Fibroblast of villous mesenchyme (primary cell): ENCODE measurements at places on chromosomes 2 and 18. TPM values are rescaled to one million over a fixed set of nuclear protein-coding genes. Genes with fewer than 3 reads are reported as not detected.
A peak's percentile ranks its signal among the peaks of the same experiment; 100 is the strongest.

WDR35 gene
- 11.3 and 13.0 TPM in 2 replicates for total RNA-seq

MEP1B gene
- under 0.01 and 0.64 TPM in 2 replicates for total RNA-seq

FBLN7 gene
- 1.3 and 6.1 TPM in 2 replicates for total RNA-seq

HAAO gene
- total RNA-seq = 0.43 and 1.6 TPM in 2 replicates

TTC31 gene
- 8.6 and 14.8 TPM in 2 replicates for total RNA-seq

ZNF892 gene
- 4.2 and 5.6 TPM in 2 replicates for total RNA-seq

DNA sequence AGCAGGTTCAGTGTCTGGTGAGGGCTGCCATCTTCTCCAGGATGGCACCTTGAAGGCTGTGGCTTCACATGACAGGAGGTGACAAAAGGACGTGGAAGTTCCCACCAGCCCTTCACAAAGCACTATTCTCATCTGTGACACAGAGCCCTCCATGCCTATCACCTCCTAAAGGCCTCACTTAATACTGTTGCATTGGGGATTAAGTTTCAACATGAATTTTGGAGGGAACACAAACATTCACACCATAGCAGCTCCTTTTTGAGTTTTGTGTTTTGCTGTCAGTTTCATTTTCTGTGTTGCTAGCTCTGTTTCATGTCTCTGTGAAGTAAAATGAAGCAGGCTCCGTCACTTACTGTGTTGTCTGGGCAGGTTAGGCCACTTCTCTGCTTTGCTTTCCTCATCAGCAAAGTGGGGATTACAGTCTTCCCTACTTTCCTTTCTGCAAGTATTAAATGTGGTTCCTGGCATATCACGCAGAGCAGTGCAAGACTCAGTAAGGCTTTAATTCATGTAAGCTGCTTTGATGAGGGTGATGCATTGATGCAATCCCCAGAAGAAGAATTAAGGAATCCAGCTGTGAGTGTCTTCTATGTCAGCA, 31.6 kb downstream of the LIMS1 start:
- peak; percentile 69 for DNase-seq

DNA sequence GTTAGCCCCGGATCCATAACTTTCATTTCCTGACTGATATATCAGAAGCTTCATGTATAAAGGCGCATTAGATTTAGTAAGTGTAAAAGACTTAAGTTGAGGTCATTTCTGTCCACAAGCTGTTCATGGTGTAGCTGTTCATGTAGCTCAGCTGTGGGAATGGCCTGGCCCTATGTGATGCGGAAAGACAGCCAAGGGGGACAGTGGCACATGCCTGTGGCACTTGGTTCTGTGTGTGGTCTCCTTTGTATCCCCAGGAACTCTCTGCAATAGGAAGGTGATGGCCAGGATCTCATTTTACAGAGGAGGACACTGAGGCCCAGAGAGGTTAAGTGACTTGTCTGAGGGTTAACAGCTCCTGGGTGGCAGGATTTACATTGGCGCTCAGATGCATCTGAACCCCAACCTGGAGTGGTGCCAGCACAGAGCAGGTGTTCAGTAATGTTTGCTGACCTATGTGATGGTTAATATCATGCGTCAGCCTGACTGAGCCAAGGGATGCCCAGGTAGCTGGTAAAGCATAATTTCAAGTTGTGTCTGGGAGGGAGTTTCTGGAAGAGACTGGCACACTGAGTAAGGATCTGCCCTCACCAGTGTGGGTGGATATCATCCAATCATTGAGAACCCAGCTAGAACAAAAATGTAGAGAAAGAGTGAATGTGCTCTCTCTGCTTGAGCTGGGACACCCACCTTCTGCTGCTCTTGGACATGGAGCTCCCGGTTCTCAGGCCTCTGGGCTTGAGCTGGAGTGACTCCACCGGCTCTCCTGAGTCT, 25.4 kb downstream of the HPCAL1 start:
- no peak for DNase-seq

DNA sequence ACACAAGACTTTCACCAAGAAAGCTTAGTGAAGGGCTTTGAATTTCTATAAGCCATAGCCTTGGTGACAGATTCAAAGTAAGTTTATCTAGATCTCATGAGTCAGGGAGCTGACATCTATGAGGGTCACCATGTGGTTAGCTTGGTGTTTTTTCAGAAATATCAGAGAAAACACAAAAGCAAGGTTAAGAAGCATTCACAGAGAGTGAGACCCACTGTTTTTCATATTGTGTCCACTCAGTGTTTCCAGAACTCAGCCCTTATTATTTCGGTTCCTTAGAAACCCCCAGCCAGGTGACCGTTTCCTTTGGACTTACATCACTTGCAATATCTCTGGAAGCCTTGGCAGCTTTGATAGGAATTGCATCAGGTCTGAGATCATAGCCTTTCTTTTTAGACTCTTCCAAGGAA, 76.6 kb downstream of the NEB start:
- no peak for DNase-seq

DNA sequence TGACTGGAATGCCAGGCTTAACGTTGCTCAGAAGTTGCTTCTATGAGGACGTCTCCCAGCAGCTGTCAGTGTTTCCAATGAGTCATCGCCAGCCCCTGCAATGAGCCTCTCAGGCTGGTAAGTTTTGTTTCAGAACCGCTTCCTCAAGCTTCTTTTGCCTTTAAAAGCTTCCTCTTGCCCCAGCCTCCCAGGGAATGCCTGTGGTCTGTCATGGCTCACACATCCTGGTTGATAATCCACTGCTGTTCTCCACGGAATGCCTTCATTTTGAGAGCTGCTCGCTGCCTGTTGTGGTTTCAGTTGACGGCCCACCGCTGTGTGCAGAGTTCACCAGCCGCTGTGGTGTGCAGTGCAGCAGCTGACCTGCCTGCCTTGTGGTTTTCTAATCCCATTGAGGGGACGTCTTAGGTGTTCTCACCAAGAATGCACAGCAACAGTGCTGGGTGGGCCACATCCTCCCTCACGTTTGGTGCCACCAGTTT, 96.4 kb downstream of the RTP5 start:
- peak; percentile 98 for DNase-seq

DNA sequence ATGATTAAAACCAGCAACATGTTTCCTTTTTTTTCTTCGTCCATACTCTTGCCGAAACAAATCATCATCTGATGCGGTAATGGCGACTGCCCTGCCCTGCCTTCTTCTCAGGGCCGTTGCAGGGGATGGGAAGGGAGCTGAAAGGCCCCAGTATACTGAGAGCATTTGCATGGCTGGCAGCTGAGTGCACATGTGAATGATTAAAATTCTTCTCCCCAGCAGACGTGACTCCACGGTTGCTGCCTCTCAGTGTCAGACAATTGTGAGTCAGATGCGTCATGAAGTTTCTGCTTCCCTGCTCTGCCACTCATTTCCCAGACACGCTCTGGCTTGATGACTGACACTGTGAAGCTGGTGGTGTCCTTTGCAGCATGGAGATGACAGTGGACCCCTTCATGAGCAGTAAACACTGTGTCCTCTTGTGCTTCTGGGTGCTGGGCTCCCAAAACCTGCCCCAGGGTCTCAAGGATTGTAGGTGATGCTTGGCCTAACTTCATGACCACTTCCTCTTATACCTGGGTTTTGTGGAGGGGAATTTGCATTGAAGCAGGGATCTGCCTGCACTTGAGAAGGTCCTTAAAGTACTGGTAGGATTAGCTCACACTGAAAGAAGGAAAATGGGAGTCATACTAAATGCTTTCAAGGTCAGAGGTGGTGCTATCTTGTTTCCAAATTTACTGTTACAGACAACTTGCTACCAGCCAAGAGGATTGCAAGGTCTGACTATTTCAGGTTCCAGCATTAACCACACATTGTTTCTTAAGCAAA, 222.5 kb upstream of the COPS8 start:
- DNase-seq = peak; percentile 27

- DNase-seq = no peak
Observed at GRCh38 chr2:34308140-34308539, 709.0 kb upstream of the FAM98A start.

DNA sequence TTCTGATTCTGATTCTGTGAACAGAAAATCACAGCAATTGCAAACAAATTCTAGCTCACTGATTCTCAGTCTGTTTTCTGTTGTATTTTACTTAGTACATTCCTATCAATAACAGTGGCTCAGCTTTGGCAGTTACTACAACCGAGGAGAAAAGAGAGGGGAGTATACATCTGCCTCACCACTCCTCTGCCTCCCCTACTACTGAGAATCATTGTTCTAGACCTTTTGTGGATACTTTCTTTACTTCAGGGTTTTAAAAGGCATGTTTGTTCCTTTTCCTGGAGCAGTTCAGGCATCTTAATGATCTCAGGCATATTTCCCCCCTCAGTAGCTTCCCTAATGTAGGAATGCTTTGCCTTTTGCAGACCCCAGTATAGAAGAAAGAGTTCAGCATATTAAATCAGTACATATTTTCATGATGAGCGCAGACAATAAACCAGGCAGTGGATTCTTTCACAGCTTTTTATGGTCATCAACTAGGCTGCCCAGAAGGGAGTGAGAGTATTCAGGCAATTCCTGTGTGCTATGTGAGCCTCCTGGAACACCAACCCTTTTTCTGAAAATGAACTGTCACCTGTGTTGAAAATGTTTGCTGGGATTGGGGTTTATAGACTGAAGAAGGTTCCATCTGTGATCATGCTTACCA, 10.3 kb downstream of the STAMBP start:
- peak; percentile 29 for DNase-seq
